ENCODE measurements at places on chromosomes 3 and 15.

DNA sequence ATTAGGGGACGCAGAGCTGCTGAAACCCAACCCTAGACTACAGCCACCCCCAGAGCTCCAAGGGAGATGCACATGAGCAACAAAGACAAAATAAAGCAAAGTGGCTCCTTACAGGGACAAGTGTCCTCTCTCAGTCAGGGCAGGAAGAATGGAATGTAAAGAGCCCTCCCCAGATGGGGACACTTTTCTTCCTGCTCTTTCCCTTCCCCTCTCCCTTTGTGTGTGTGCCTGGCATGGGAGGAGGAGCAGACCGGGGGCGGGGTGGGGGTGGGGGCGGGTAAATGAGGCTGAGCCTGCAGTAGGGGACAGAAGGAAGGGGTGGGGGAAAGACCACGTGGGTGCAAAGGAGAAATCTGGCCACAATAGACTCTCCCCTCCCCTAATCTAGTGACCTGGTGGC, 37.4 kb downstream of the ACAA1 start:
- no peak overlapping the region for H3K4me3 ChIP-seq
- no peak overlapping the region for H3K27ac ChIP-seq
- DNase-seq = no peak

DNA sequence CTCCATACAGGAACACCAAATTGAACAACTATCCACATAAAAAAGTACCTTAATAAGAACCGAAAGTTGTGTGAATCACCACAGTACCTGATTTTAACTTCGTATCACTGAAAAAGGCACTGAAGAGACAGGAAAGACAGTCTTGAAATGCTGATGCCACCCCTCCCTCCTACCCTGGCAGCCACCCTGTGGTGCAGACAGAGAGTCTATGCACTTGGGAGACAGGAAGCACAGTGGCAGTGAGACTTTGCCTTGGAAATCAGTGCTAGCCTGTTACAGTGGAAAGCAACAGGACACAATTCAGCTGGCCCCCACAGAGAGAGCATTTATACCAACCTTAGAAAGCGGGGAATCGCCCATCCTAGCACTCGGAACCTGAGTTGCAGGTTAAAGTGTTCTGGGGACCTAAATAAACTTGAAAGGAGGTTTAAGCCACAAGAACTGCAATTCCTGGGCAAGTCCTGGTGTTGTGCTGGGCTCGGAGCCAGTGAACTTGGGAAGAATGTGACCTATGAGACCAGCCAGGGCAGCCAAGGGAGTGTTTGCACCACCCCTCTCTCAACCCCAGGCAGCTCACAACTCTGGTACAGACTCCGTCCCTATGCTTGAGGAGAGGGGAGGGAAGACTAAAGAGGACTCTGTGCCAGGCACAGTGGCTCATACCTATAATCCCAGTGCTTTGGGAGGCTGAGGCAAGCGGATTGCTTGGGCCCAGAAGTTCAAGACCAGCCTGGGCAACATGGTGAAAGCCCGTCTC, 240.1 kb downstream of the ISL2 start:
- DNase-seq = no peak
- H3K4me3 ChIP-seq = no peak overlapping the region
- H3K36me3 ChIP-seq = peaks cover 15% of the 10 kb centered on the region
- peaks cover 5% of the 10 kb centered on the region for H3K4me1 ChIP-seq
- no peak overlapping the region for H3K27ac ChIP-seq

DNA sequence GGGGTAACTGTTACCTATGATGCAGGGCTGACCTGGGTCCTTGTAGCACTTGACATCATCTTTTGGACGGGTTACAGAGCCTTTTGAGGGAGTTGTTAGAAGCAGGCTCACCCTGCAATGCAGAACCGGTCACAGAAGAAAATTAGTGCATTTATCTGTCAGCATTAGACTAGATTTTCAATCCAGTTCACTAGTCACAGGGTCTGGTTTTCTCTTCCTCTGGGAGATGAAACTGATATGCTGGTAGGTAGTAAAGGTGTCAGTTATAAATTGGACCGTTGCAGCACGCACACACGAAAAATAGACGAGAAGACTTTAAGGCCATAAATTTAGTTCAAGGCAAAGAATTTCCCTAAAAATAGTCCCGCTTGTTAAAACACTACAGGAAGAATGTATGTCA, 532.3 kb upstream of the ATP11B start:
- no peaks in the 10 kb centered on the region for H3K27me3 ChIP-seq
- H3K36me3 ChIP-seq = no peaks in the 10 kb centered on the region
- H3K4me3 ChIP-seq = peak overlapping the region; percentile 10
- H3K4me1 ChIP-seq = peaks cover 46% of the 10 kb centered on the region
- peak; percentile 11 for DNase-seq
- peak overlapping the region; percentile 62 for H3K27ac ChIP-seq

- H3K4me3 ChIP-seq = no peak overlapping the region
- DNase-seq = no peak
- H3K36me3 ChIP-seq = no peaks in the 10 kb centered on the region
- H3K27ac ChIP-seq = no peak overlapping the region
- no peaks in the 10 kb centered on the region for H3K27me3 ChIP-seq
- peaks cover 64% of the 10 kb centered on the region for H3K4me1 ChIP-seq
Observed at GRCh38 chr3:73498764-73499622, 125.7 kb downstream of the PDZRN3 start.

- H3K4me3 ChIP-seq = no peak overlapping the region
- no peak for DNase-seq
- no peaks in the 10 kb centered on the region for H3K27me3 ChIP-seq
- H3K27ac ChIP-seq = no peak overlapping the region
Observed at GRCh38 chr3:37523361-37523760, 338.3 kb upstream of the CTDSPL start.

DNA sequence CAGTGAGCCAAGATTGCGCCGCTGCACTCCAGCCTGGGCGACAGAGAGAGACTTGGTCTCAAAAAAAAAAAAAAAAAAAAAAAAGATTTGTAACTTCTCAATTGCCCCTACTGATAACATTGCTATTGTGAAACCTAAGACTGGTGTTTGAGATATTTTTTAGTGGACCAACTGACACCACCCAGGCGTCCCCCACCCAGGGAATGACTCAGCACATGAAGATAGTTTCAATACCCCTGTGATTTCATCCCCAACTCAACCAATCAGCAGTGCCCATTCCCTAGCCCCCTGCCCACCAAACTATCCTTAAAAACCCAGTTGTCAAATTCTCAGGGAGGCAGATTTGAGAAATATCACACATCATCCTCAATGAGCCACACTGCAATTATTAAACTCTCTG, 76.9 kb downstream of the TTBK2 start:
- no peaks in the 10 kb centered on the region for H3K27me3 ChIP-seq
- no peak for DNase-seq
- no peak overlapping the region for H3K4me3 ChIP-seq
- H3K4me1 ChIP-seq = no peaks in the 10 kb centered on the region
- H3K36me3 ChIP-seq = peaks cover 50% of the 10 kb centered on the region
- no peak overlapping the region for H3K27ac ChIP-seq

DNA sequence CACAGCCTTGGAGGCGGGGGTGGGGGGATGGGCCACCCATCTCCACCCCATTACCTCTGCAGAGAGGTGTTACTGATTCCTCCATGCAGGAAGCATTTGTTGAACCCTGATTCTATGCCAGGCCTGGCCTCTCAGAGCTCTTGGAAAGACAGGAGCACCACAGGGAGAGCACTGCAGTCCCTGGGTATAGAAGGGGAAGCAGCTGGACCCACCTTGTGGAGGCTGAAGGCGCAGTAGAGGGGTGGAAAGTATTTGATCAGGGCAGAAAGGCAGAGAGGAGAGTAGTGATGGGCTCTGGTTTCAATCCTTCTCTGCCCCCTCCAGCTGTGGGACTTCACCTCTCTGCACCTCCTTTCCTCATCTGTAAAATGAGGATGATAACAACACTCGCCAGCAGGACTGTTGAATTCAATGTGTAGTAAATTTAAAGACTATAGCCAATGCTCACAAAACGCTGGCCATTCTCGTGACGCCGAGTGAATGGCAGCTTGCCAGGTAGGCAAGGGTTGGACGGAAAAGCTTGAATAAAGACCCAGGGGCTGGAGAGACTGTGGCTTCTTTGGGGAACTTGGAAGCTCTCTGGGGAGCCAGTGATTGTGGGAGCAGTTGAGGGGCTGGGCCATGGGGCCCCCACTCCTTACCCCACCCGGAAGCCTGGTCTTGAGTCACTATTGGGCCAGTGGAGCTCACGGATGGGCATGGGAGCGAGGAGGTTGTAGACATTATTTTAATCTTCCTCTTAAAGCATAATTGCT, 8.0 kb upstream of the CCDC33 start:
- H3K4me1 ChIP-seq = peaks cover 97% of the 10 kb centered on the region
- H3K36me3 ChIP-seq = no peaks in the 10 kb centered on the region
- H3K27ac ChIP-seq = peak overlapping the region; percentile 87

GRCh38 chr3:129119365-129120100, 2.1 kb downstream of the RAB43 start:
- no peak overlapping the region for H3K27ac ChIP-seq
- peaks cover 10% of the 10 kb centered on the region for H3K36me3 ChIP-seq
- H3K4me1 ChIP-seq = peaks cover 62% of the 10 kb centered on the region
- no peak for DNase-seq

DNA sequence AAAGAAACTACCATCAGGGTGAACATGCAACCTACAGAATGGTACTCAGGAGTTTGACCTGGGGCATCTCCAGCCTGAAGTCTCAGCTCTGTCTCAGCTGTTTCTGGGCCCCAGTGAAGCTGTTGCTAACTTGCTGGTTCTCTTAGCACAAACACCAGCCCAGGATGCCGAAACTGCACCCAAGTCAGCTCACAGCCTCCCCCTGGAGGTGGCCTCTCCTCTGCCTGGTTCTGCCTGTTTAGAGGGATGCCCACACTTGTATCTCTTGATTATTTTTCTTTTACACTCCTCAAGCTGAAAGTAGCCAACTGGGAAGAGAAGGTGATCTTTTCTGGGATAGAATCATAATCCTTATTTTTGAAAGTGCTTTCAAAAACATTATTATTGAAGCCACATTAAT, 289.0 kb upstream of the RASGRP1 start:
- no peaks in the 10 kb centered on the region for H3K36me3 ChIP-seq
- no peaks in the 10 kb centered on the region for H3K4me1 ChIP-seq
- H3K27ac ChIP-seq = no peak overlapping the region
- DNase-seq = peak; percentile 36

DNA sequence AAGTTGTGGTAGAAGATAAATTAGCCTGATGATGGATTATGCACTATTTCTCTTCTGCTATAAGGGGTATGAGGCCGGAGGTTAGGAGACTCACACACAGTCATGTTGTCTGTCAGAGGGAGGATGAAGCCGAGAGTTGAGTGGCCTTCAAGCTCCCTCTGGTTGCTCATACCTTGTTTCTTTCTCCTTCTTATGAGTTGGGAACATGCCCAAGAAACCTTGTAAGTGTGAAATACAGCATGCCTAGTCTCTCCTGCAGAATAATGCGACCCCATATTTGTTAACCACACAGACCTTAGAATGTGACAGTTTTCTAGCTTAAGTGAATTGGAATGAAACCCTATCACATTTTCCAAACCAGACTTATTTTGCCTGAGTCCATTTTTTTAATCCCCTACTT, 366.7 kb downstream of the PTPRG start:
- H3K27me3 ChIP-seq = no peaks in the 10 kb centered on the region
- no peak overlapping the region for H3K27ac ChIP-seq
- no peak for DNase-seq
- peaks cover 8% of the 10 kb centered on the region for H3K36me3 ChIP-seq

DNA sequence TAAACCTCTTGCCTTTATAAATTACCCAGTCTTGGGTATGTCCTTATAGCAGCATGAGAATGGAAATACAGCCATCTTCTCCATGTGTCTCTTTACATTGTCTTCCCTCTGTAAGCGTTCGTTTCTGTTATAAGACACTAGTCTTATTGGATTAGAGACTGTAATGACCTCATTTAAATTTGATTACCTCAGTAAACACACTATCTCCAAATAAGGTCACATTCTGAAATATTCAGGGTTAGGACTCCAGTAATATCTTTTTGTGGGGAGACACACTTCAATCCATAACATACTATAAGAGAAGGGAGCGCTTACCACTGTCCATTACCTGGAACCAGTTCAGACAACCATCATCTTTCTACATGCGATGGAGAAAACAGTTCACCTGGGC, 34.3 kb upstream of the CD47 start:
- peaks cover 43% of the 10 kb centered on the region for H3K4me1 ChIP-seq
- H3K27me3 ChIP-seq = peaks cover 3% of the 10 kb centered on the region
- no peaks in the 10 kb centered on the region for H3K36me3 ChIP-seq
- H3K27ac ChIP-seq = no peak overlapping the region
- H3K4me3 ChIP-seq = no peak overlapping the region

DNA sequence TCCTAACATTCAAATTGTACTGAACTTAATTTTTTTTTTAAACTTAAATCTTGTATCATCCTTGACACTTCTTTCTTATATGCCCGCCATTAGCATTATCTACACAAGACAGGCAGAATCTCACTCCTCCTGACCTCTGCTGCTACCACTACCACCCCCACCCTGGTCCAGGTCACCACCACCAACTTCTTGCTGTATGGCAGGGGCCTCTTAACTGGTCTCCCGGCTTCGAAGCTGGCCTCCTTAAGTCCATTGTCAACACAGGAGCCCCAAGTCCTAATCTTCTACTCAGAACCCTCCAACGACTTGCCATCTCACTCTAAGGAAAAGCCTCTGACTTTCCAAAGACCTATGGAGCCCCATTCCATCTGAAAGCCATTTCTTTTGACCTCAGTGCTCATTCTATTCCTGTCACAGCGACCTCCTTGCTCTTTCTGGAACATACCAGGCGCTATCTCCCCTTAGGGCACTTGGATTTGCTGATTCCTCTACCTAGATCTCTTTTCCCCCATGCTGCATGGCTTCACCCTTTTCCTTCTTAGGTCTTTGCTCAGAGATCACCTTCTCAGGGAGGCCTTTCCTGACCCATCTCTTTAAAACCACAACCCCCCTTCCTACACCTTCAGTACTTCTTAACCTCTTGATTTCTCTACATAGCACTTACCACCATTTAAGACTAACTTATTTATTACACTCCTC, 2.6 kb downstream of the PRC1 start:
- no peak for DNase-seq
- peak overlapping the region; percentile 41 for H3K4me3 ChIP-seq
- peaks cover 3% of the 10 kb centered on the region for H3K27me3 ChIP-seq
- peaks cover 50% of the 10 kb centered on the region for H3K4me1 ChIP-seq

DNA sequence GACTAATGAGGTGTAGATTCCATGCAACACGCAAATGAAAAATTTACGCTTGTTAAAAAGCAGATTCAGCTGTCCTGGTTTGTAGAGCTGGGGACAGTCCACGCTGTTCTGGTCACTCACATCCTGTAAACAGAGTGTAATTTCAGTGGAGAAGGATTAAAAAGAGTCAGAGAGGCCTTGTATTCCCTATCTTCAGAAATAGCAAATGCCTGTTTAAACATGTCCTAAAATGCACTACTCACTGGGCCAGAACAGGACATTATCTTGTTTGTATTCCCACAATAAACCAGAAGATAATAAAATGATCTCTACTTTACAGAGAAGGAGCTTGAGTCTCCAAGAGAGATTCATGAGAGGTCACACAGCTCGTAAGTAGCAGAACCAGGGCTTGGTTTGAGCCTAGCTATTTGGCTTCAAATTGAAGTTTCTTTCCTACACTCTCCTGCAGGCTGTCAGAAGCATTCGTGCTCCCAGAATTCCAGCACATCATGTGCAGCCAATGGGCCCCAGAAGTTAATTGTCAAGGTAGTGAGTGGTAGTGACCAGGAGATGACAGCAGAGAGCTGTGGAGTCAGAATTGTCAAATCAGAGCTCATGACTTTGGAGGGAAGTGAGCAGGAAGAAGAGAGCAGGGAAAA, 242.5 kb downstream of the ATP8B4 start:
- H3K4me3 ChIP-seq = no peak overlapping the region
- no peaks in the 10 kb centered on the region for H3K27me3 ChIP-seq
- peaks cover 40% of the 10 kb centered on the region for H3K4me1 ChIP-seq
- H3K36me3 ChIP-seq = no peaks in the 10 kb centered on the region

GRCh38 chr3:66494959-66495667, 5.7 kb downstream of the LRIG1 start:
- peaks cover 99% of the 10 kb centered on the region for H3K4me1 ChIP-seq
- no peaks in the 10 kb centered on the region for H3K27me3 ChIP-seq
- no peak for DNase-seq
- H3K27ac ChIP-seq = peak overlapping the region; percentile 82
- peak overlapping the region; percentile 70 for H3K4me3 ChIP-seq

Data from nephron progenitor cell (in vitro differentiated cells).